RPMI8226 (cell line): ENCODE measurements at places on chromosomes 3 and 15.

- no peak for DNase-seq
These were observed 22.9 kb downstream of the EPHB3 start for GRCh38 chr3:184584464-184584891.

DNA sequence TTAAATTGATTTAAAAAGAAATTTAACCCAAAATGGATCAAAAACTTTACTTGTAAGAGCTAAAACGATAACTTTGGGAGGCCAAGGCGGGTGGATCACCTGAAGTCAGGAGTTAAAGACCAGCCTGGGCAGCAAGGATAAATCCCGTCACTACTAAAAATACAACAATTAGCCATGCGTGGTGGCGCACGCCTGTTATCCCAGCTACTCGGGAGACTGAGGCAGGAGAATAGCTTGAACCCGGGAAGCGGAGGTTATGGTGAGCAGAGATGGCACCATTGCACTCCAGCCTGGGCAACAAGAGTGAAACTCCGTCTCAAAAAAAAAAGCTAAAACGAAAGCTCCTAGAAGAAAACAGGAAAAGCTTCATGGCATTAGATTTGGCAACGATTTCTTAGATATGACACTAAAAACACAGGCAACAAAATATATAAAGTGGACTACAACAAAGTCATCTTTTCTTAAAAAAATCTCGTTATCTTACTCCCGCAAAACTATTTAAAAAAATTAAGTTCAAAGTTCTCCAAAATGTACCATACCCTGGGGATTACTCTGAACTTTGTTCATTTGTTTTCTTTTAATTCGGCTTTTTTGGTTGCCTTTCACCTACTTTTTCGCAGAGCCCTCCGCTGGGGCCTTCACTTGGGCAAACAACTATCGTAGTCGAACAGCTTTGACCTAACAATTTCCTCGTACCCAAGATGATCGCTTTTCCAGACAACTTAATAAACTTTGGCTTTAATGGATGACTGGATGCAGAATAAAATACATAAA is 2.9 kb downstream of the HDDC3 start:
- peak; percentile 18 for DNase-seq

DNA sequence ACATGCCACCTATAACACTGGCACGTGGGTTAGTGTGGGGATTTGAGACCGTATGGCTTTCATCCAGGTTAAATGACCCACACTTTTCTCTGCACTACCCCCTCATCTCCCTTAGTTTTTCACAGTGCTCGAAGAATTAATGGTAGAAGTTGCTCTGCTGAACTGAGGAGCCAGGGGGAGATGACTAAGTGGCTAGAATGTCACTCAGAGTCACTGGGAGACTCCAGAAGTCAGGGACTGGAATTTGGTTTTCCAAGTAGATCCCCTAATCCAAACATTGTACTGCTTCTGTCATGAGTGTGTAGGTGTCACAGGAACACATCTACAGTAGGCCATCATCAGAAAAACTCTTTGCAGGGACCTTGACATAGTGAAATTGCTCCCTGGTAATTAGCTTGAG is 181.0 kb upstream of the RASGRP1 start:
- no peak for DNase-seq

GRCh38 chr3:69143612-69144011 is 21.2 kb upstream of the LMOD3 start:
- no peak for DNase-seq

- peak; percentile 93 for DNase-seq
These were observed 40.4 kb upstream of the LIMD1 start for GRCh38 chr3:45554006-45554666.

GRCh38 chr3:189165092-189165612 is 6.6 kb upstream of the TPRG1 start:
- DNase-seq: no peak

- no peak for DNase-seq
These were observed 6.5 kb upstream of the TM4SF18 start for GRCh38 chr3:149339931-149340309.

DNA sequence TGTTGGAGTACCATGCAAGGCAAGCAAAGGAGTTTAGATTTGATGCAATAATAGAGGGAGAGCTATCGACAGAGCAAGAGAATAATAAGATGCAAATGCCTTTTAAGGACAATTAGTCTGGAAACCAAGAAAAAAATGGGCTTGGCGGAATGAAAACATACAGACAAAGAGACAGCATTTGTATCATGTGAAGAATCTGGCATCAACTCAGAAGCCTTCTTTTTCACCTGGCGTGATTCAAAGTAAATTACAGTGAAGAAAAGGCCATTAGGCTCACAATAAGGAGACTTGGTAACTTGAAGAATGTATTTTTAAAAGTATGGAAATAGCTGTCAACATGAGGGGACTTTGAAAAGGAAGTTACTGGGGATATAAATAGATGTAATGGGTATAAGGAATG is 521.2 kb upstream of the GOLIM4 start:
- no peak for DNase-seq

DNA sequence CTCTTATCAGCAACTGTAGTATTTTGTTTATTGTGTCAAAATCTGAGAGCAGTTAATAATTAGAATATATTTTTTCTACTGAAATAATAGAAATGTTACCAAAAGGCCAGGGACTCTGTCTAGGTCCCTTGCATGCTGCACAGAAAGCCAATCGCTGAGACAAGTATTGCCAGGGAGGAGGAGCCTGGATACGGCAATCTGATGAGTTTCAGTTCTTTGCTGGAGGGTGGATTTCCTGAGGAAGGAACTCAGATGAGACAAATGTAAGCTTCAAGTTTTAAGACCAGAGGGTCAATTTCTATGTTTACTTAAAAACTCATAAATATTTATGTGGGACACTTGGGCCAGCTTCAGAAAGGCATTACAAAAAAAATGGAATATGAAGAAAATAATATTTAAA is 252.2 kb downstream of the GABRG3 start:
- DNase-seq: no peak

DNA sequence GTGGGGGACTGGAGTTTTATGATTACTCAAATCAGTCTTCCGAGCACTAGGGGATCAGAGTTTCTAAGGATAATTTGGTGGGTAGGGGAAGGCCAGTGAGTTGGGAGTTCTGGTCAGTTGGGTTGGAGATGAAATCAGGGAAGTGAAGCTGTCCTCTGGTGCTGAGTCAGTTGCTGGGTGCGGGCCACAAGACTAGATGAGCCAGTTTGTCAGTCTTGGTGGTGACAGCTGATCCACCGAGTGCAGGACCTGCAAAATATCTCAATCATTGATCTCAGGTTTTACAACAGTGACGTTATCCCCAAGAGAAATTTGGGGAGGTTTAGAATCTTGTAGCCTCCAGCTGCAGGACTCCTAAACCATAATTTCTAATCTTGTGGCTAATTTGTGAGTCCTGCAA is 249.4 kb downstream of the FAM43A start:
- DNase-seq: no peak

DNA sequence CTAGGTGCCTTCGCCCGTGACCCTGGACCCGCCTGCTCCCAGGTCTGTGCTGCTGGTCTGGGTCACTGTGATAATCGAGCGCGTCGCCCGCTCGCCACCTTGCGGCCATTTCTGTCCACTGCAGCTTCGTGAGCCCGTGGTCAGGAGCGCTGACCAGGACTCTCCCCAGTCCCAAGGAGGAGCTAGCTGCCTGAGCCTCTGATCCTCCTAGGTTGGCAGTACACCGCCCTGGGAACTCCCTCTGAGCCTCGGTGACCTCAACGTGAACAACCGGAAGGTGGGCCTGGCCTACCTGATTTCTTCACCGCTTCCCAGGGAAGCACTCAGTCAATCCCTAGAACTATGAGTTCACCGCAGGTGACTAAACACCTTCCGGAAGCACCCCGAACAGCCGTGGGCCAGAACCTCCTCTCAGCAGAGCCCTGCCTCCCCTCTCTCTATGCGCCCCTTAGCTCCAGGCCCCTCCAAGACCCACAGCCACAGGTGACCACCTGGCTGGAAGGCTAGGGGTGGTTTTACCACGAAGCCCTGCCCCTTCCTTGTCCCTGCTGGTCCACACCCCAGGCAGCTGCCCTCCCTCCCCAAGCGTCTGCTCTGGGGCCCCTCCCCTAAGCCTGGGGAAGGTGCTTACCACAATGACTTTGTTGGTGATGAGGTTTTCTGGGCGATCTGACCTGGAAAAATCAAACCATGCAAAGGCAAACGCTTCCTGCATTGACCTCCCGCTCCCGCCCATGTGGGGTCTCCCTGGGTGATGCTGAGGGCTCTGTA is 9.7 kb downstream of the PLA2G4D start:
- DNase-seq: peak; percentile 55

GRCh38 chr3:41853540-41854196 is 108.2 kb downstream of the ULK4 start:
- DNase-seq: no peak

DNA sequence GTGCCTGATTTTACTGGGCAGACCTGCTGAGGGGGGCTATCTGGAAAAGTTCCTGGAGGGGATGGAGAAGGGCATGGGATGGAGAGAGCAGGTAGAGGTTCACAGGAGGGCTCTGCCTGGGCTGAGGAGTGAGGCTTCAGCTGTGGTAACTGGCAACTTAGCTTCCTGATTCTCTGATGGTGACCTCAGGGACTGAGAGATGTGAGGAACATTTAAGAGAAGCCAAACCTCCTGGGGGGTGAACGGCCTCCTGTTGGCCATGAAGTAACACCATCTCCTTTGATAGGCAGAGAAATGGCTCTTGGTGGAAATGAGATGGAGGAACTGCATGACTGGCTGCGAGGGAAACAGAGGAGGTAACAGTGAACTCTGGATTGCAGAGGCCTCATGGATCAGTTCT is 97.3 kb upstream of the ROPN1 start:
- no peak for DNase-seq

- DNase-seq: peak; percentile 93
These were observed 116.4 kb upstream of the ARHGEF3 start for GRCh38 chr3:56918111-56918568.

- no peak for DNase-seq
These were observed 58.5 kb upstream of the KLF13 start for GRCh38 chr15:31268108-31268501.

GRCh38 chr3:115789481-115789880 is 166.2 kb downstream of the GAP43 start:
- DNase-seq: no peak

DNA sequence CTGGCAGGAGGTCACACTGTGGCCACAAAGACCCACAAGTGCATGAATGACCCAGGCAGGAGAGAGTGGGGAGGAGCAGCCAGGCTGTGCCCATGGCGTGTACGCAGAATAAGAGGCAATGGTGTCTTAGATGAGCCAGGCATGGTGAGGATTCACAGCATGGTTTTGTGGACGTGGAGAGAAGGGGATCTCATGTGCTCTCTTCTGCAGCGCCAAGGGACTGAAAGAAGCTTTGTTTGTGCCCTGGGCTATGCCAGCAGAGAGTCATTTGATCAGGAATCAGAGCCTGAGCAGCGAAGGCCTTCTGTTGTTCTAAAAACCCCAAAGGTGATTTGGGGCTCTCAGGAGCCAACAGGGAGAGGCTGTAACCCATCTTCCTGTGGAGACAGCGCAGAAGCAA is 18.7 kb upstream of the RPP14 start:
- no peak for DNase-seq

GRCh38 chr3:136385457-136385856 is 135.3 kb downstream of the PCCB start:
- DNase-seq: no peak

DNA sequence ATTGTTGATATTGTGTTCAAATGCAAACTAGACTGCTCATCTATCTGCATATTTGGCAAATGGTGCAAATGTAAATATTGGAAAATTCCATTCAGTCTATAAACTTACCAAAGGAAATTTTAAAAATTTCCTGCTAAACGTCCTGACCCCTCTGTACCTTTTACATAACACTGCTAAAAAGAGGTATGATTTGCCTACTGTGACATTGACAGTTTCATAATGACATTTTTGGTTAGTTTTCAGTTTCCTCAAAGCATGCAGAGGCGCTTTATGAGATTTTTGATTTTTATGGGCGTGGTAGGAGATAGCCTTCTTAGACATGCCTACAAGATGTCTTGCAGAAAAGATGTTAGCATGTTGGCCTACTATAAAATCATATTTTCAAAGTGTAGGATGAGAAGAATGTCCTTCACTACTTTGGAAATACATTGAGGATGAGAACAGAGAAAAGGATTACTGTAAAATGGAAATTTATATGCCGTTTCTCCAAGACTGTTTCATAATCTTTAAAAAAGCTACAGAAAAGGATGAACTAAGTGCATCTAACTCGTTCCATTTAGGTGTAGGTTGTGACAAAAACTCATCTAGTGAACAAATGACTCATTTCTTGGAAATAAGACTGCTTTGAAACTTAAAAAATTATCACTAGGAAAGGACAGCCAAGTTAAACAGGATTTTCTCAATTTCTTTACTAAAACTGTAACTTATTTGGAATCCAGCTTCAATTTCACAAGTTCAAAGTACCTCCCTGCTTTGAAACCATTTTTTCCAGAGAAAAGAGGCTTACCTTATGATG is 14.5 kb upstream of the ISLR start:
- DNase-seq: no peak

DNA sequence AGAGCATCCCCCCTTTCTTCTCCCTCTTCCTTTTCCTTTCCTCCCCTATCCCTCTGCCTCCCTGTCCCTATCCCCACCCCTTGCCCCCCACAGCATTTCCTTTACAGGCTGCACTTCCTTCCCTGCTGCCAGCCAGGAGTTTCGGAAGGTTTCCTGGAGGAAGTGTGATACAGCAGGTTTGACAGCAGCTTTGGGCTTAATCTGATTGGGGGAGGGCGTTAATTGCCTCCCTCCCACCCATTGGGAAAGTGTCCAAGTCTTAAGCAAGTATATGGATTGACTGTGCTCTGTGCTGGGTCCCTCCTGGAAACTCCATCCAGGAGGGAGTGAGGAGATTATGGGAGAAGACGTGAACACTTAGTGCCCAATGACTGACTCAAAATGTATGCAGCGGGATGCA is 1.8 kb downstream of the SCAMP5 start:
- no peak for DNase-seq

GRCh38 chr3:113223475-113224281 is 12.3 kb downstream of the BOC start:
- no peak for DNase-seq

DNA sequence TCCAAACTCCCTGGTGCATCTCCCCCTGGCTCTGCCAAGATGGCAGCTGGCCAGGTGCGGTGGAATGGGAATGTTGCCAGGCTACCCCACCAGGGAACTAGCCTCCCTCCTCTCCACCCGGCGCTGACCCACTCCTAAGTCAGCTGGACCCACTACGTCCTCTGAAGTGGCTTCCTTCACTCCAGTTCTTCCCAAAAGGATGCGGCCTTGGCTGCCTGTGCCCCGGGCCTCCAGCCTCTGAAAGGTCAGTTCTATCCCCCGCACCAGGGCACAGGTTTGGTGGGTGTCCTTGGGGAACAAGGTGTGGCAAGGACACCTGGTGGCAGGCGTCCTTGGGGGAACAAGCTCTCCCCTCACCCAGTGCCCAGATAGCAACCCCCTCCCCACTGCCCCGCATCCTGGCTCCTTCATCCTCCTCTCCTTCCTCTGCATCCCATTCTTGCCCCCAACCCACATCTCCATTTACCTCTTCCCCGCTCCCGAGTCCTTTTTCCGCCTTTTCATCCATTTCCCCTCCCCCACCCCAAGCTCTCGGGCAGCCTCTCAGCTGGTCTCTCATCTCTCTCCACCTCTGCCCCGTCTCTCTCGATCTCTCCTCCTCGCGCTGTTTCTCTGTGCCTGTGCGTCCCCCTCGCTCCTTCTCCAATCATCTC is 54.0 kb downstream of the LHFPL4 start:
- no peak for DNase-seq
